ENCODE measurements at places on chromosomes 16 and 17.

- DNase-seq: peak; percentile 50
Observed at GRCh38 chr16:8751481-8752311, 45.7 kb downstream of the TMEM186 start.

DNA sequence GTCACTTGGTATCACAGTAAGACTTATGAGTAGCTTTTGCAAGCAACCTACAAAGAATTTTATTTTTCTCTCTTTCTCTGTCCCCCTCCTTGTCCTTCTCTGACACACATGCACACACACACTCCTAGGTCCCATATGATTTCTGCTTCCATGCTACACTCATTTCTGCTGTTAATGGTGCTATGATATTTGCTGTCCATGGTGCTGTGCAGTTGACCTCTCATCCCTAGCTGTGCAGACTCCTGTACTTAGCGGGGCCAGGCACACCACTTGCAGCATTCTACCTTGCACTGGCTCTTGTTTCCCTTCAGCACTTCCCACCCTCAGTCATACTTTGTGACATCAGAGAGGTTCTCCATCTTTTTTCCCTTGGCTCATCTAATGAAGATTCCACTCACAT, 158.9 kb upstream of the CNTNAP4 start:
- DNase-seq: no peak

DNA sequence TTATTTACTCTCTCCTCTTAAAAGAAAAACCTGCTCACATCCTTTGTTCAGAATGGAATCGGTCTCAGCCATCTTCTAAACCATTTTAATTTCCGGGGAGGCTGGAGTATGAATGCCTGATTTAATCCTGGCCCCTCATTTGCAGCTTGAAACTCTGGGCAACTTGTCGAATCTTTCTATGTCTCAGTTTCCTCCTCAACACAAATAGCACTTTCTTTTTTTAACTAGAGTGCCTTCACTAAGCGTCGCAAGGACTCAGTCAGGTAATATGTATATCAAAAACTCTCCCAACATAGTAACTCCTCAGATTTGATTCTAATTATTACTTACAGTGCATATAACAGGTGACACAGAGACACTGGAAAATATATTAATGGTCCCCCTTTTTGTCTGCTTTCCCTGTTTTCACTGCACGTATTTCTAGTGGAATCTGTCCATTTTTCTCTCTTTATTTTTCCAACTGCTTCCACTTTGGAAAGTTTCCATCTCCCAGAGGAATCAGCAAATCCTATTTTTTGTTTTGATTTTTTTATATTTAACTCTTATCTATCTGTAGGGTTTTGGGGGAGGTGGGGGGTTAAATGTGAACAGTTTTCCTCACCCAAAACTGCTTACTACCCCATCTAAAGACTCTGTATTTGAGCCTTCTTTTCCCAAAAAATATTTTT, 18.6 kb downstream of the SNN start:
- DNase-seq: no peak

GRCh38 chr16:56728980-56729734, 772 bp upstream of the NUP93 start:
- no peak for DNase-seq

DNA sequence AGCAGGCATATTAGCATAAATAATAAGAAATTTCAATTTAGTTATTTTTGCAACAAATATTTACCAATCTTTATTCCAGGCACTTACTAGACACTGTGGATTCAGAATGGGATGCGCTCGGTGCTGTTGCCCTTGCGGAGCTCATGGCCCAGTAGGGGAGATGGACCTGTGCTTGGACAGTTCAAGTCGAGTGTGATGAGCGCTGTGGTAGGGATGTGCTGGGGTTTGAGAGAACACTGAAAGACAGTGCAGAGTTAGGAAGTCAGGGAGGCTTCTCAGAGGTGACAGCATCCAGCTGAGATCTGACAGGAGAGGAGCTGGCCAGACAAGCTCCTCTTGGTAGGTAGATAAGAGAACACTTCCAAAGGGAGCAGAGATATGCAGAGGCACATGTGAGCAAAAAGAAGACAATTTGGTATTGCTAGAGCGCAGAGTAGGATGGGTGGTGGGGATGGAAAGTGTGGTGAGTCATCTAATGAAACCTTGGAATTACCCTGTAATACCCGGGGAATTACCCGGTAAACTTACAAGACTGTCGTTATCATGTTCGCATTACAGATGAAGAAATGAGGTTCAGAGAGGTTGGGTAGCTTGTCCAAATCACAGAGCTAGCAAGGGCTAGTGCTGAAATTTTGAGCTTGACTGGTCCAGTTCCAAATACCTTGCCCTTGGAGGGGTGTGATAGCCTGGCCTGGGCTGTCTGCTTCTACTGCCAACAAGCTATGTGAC, 298.1 kb upstream of the N4BP1 start:
- DNase-seq: no peak

GRCh38 chr16:30805056-30805369, 18.0 kb upstream of the ZNF629 start:
- no peak for DNase-seq

GRCh38 chr17:28740406-28741357, 3.1 kb upstream of the TRAF4 start:
- DNase-seq: no peak

DNA sequence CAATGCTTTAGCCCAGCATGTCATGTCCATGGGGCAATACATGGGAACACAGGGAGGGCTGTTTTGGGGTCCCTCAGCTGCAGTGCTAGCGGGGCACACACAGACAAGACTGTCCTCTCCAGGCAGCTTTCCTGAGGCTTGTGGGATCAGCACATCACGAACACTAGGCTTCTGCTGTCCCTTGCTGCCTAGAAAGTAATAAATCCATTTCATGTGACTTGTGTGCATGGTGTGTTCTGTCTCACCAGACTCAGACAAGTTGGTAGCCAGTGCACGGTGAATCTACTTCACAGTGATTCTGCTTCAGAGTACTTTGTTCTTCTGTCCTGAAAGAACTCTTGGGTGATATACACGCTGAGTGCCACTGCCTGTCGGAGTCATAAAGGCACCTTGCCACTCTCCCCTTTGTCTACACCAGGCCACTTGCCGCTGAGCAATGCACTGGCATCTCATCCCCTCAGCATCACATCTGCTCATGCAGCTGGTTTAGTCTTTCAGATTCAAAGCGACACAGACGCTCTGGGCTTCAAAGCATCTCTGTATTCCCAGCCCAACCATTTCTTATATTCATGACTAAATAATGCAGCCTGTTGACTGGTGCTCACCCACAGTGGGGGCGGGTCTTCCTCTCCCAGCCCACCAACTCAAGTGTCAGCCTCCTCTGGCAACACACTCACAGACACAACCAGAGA, 95.2 kb upstream of the COX10 start:
- no peak for DNase-seq

DNA sequence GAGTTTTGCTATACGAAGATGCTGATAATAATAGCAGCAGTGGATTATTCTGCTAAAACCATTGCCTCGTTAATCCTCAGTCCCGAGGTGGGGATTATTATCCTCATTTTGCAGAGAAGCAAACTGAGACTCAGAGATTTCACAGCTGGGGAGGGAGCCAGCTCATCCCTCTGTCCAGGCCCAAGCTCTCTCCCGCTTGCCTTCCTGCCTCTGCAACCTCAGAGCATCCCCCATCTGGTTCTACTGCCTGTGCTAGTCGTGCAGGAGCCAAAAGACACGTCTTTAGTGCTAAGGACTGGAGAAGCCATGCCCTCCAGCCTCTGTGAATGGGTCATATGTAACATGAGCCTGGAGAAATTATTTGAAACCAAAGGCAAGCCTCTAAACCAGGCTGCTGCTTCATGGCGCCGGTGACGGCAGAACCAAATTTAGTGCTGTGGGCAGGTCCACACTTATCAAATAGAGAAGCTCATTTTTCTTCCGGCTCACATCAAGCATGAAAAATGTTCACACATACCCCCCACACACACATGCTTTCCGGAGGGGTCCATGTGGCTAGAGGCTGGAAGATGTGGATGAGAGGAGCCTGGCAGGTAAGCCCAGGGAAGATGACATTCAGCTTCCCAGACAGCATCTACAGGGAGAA, 13.5 kb downstream of the MAPT start:
- no peak for DNase-seq

DNA sequence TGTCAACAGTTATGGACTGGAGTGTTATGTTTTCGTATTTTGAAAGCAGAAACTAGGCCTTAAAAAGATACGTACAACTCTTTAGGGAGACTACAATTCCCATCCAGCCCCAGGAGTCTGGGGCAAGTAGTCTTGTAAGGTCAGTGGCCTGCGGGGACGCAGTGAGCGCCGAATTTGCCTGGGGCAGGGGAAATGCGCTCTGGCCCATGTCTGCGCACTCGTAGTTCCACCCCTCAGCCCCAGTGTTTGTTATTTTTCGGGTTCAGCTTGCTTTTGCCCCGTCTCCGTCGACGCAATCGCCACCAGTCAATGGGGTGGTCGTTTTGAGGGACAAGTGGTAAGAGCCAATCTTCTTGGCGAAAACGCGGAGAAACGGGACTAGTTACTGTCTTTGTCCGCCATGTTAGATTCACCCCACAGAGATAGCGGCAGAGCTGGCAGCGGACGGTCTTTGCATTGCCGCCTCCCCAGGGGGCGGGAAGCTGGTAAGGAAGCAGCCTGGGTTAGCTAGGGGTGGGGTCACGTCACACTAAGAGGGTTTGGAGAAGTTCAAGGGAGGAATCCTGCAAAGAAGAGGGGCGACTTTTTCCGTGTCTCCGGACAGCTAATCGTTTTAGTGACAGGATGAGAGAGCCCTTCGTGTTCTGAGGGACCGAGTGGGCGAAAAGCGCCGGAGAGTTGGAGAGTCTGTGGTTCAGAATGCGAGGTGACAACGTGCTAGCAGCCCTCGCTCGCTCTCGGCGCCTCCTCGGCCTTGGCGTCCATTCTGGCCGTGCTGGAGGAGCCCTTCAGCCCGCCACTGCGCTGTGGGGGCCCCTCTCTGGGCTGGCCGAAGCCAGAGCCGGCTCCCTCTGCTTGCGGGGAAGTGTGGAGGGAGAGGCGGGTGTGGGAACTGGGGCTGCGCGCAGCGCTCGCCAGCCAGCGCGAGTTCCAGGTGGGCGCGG, 1.1 kb upstream of the BRCA1 start:
- DNase-seq: no peak

DNA sequence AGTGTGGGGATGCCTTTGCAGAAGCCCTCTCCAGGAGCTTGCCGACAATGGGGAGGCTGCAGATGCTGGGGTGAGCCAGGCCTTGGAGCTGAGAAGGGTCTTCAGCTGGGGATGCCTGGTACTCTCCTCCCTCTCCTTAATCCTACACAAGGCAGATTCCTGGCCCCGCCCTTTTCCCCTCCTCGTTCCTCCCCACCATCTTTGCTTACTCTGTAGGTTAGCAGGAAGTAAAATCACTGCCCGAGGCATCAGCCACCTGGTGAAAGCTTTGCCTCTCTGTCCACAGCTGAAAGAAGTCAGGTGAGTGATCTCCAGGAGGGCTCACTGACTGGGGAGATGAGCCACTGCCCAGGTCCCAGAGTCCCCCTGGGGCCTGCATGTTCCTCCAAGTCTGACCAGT, 38.7 kb downstream of the NLRC5 start:
- DNase-seq: peak; percentile 23

DNA sequence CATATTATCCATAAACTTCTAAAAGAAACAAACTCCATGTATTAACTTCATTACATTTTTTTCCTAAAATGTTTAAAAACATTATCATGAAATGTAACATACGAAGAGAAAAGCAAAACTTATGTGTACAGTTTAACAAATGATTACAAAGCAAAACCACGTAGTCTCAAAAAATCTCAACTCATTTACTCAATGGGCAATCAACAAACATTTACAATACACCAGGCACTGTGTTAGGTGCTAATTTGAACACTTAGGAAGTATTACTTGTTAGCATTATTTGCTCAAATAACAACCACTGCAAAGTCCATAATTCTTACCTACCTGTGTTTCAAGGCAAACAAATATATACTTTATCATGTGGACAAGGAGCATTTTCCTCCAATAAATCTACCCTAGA, 164.9 kb downstream of the STX8 start:
- no peak for DNase-seq

- DNase-seq: no peak
Observed at GRCh38 chr16:75377729-75378386, 55.4 kb downstream of the CFDP1 start.

GRCh38 chr17:73308017-73308823, 3.6 kb downstream of the CDC42EP4 start:
- peak; percentile 94 for DNase-seq

- peak; percentile 61 for DNase-seq
Observed at GRCh38 chr17:156094-156621, 18.8 kb downstream of the SCGB1C2 start.

GRCh38 chr16:56898847-56899246, 33.1 kb upstream of the HERPUD1 start:
- DNase-seq: no peak

GRCh38 chr16:28188085-28188916, 23.5 kb downstream of the XPO6 start:
- DNase-seq: no peak

- no peak for DNase-seq
Observed at GRCh38 chr17:70050931-70051330, 24.1 kb upstream of the KCNJ16 start.

DNA sequence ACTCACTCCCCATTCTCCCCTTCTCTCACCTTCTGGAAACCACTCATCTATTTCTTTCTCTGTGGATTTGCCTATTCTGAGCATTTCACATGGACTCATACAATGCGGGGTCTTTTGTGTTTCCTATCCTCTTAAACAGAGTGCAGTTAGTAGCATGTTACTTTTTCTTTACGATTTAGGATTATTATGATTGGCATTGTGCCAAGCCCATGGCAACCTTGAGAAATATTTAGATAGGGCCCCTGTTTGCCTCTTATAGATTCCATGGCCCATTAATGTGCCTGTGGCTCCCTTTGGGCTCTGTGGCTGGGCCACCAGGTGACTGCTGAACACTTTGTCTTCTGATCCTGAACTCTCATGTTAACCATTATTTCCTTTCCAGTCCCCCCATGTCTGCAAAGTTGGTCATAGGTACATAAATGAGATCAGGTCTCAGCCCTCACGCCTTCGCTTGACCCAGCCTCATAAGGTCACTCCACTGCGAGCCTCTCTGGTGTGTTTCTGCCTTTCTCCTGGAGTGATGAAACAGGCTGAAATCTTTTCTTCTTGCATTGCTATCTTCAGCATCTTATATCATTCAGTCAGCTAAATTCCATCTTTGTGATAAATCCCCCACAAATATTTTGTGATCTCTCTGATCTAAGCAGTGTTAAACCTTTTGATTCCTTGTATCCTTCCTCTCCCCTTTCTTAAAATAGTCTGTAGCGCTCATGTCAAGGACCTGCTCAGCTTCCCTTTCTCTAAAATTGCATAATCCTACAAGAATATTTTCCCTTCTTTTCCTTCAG, 44.0 kb downstream of the MYH3 start:
- no peak for DNase-seq
